ENCODE measurements at places on chromosomes 4 and X.

GRCh38 chrX:153935326-153935851 lies 552 bp upstream of the NAA10 start:
- no peak for DNase-seq

DNA sequence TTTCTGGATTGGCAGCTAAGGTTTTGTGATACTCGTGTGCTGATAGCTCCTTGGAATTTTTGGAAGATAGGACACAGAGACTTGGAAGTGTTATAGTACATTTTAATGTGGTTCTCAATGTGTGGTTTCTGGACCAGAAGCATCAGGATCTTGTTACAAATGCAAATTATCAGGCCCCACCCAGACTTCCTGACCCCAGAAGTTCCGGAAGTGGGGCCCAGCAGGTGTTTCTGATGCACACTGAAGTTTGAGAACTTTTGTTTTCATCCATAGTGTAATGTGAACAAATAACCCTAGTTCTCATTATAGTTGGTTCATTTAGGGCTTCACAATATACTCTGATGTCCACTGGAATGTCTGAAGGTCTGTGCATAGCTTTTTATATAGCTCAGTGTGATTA lies 49.6 kb downstream of the LAMP2 start:
- peak; percentile 1 for DNase-seq

DNA sequence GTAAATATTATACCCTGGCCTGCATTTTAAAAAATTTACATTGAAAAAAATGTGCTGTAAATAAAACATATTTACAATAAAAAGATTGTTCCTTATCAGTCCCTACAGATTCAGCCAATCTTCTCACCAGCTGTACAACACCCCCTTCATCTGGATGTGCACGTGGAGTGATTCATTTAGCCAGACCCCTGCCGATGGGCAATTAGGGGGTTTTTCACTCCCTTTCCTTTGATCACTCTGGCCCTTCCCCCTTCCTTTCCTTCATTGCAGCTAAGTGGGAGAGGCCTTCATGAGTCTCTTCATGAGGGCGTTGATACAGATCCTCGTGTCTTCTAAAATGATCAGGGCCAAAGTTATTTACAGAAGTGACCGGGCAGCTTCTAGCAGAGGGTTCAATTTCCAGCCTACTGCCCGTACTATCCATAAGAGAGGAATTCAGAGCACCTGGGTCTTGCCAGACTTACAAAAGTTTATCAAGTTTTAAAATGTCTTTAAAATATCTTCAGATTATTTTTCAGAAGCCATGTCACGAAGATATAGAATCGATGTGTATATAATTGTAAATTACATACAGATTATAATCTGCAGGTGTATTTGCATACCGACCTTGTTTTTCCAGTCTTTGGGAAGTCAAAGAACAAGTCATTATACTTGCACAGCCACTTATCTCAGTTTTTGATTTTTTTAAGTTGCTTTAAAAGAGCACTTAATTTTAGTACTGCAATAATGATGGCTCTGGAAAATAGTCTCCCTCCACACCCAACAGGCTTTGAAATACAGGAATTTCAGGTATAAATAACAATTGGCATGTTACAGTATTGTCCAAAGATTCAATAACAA lies 21.4 kb upstream of the RASL11B start:
- no peak for DNase-seq

GRCh38 chr4:161356351-161356750 lies 807.4 kb downstream of the FSTL5 start:
- no peak for DNase-seq

- no peak for DNase-seq
These were observed 15.1 kb downstream of the SMS start for GRCh38 chrX:21955403-21956189.

DNA sequence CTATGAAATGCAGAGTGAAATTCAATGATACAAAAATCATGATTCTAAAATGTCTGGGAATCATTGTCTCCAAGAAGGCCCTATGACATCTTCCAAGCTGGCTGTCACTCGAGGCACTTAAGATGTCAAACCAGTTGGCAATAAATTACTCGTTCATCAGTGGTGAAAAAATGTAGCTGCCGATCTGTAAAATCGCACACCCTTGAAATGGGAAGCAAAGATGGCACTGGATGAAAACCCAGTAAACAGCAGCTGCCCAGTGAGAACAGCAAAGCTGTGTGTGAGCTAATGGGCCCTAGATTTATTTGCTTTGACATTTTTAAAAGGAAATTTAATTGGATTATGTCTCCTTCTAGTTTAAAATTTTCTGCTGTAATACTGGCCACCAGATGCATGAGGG lies 181.9 kb upstream of the NDP start:
- no peak for DNase-seq

GRCh38 chrX:68808686-68809357 lies 20.0 kb upstream of the EFNB1 start:
- no peak for DNase-seq

DNA sequence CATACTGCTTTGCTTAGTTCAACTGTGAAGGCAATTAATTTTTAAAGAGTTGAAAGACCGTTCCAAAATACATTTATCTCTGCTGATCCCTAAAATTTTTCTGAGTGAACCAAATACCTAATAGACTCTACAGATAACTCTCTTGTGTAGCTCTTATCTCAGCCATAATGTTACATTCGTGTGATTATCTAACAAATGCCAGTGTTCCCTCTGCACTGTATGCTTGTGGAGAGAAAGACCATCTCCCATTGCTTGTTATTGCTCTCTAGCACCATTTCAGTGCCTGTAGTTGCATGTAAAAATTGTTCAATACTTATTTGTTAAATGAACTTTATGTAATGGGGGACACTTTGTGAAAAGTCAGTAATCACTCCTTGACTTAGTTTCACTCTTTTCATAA lies 81.3 kb upstream of the ATOH1 start:
- no peak for DNase-seq

- no peak for DNase-seq
These were observed 92.1 kb downstream of the USP9X start for GRCh38 chrX:41177297-41177696.

- DNase-seq = no peak
These were observed 6.5 kb upstream of the FRYL start for GRCh38 chr4:48786549-48786948.
